ENCODE measurements at places on chromosomes 2 and 18. TPM values are rescaled to one million over a fixed set of nuclear protein-coding genes. Genes with fewer than 3 reads are reported as not detected.

GPAT2 gene
- total RNA-seq = 0.27 TPM

- ATAC-seq = peak; percentile 71
Measured at GRCh38 chr2:168731616-168732015, 70.8 kb upstream of the NOSTRIN start.

- no peak for ATAC-seq
Measured at GRCh38 chr2:218981390-218981880, 3.5 kb downstream of the FEV start.

KIF5C gene
- total RNA-seq = 283 TPM

DNA sequence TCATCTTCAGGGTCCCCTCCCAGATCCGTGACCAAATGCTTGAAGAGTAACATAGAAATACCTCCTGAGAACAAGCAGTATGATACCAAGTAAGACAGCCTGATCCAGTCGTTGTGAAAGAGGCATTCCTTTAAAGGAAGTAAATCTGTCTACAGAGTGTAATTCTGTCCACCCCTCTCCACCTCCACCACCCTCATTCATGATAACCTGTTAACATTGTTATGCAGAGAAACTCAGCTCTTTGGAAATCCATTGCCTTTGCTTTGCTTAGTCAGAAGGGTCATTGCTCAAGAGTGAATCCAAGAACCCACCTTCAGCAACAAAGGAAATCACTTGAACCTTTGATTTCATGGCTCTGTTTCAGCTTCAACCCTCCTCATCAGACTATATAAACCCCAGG, 155.6 kb downstream of the CYP26B1 start:
- ATAC-seq = no peak
